Glomerular endothelial cell (primary cell): ENCODE measurements at places on chromosomes 5 and 9. TPM values are rescaled to one million over a fixed set of nuclear protein-coding genes. Genes with fewer than 3 reads are reported as not detected.

The SLC36A3 gene
- total RNA-seq = not detected in 2 replicates

The WNT8A gene
- not detected in 2 replicates for total RNA-seq

The CER1 gene
- total RNA-seq = not detected in 2 replicates

The GLDC gene
- total RNA-seq = 1.7 and 8.0 TPM in 2 replicates

The DMGDH gene
- total RNA-seq = 1.1 TPM in 1 of 2 replicates, not detected in the other

The BDP1 gene
- total RNA-seq = 19.3 and 25.6 TPM in 2 replicates

The PLPP7 gene
- 3.3 and 4.4 TPM in 2 replicates for total RNA-seq

The NEUROG1 gene
- not detected in 2 replicates for total RNA-seq

The ECM2 gene
- total RNA-seq = not detected in 2 replicates

The CEL gene
- total RNA-seq = 0.34 and 0.99 TPM in 2 replicates

The IFNA13 gene
- total RNA-seq = not detected in 2 replicates

The SPATA31D4 gene
- not detected in 2 replicates for total RNA-seq

The UTP15 gene
- total RNA-seq = 9.5 and 16.5 TPM in 2 replicates

The FGF18 gene
- not detected in 2 replicates for total RNA-seq

The PCDHGB1 gene
- total RNA-seq = 0.82 and 2.3 TPM in 2 replicates

The UNC13B gene
- 32.3 and 38.9 TPM in 2 replicates for total RNA-seq

The IGFBPL1 gene
- total RNA-seq = 0.35 TPM in 1 of 2 replicates, not detected in the other

The RASEF gene
- total RNA-seq = 0.06 and 0.48 TPM in 2 replicates

The GPR21 gene
- total RNA-seq = 1.1 TPM in 1 of 2 replicates, not detected in the other

The STING1 gene
- 58.0 and 61.7 TPM in 2 replicates for total RNA-seq

The CD14 gene
- 0.23 TPM in 1 of 2 replicates, not detected in the other for total RNA-seq

The LRRC14B gene
- not detected in 2 replicates for total RNA-seq

The NUTM2F gene
- not detected in 2 replicates for total RNA-seq

The FSTL4 gene
- total RNA-seq = 0.18 TPM in 1 of 2 replicates, not detected in the other

The COL23A1 gene
- total RNA-seq = 0.05 TPM in 1 of 2 replicates, not detected in the other

The RPP25L gene
- total RNA-seq = 17.5 and 21.5 TPM in 2 replicates

The STKLD1 gene
- total RNA-seq = 0.06 and 0.34 TPM in 2 replicates

The LCN15 gene
- 0.29 TPM in 1 of 2 replicates, not detected in the other for total RNA-seq

The PCDHB13 gene
- 1.8 and 3.0 TPM in 2 replicates for total RNA-seq
